ENCODE measurements at places on chromosomes 4 and X. TPM values are rescaled to one million over a fixed set of nuclear protein-coding genes. Genes with fewer than 3 reads are reported as not detected.
A peak's percentile ranks its signal among the peaks of the same experiment; 100 is the strongest.

GRCh38 chrX:114583646-114584374 is at the start of gene HTR2C:
HTR2C (plus strand) TSS chrX:114584086; CDS start chrX:114726937, 142,851 bp downstream.
- H3K27ac ChIP-seq = no peak within 1 kb of the TSS
- peaks cover 59% of the 10 kb centered on the region for H3K27me3 ChIP-seq
- peaks cover 28% of the 10 kb centered on the region for H3K4me1 ChIP-seq
- peak within 1 kb of the TSS; percentile 60 for H3K4me3 ChIP-seq
- DNase-seq = peak; percentile 66

DNA sequence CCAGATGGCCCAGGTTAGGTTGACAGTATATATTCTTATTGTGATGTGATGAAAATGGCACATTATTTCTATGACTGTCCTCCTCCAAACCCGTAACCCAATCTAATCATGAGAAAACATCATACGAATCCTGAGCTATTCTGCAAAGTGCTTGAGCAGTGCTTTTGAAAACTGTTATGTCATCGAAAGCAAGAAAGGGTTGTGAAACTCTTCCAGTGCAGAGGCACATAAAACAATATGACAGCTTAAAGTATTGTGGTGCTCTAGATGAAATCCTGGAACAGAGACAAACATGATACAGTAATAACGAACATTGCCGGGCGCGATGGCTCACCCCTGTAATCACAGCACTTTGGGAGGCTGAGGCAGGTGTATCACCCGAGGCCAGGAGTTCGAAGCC is 1648.0 kb downstream of the STIM2 start:
- no peaks in the 10 kb centered on the region for H3K4me1 ChIP-seq
- no peaks in the 10 kb centered on the region for H3K27me3 ChIP-seq
- no peaks in the 10 kb centered on the region for H3K36me3 ChIP-seq
- no peak overlapping the region for H3K4me3 ChIP-seq

DNA sequence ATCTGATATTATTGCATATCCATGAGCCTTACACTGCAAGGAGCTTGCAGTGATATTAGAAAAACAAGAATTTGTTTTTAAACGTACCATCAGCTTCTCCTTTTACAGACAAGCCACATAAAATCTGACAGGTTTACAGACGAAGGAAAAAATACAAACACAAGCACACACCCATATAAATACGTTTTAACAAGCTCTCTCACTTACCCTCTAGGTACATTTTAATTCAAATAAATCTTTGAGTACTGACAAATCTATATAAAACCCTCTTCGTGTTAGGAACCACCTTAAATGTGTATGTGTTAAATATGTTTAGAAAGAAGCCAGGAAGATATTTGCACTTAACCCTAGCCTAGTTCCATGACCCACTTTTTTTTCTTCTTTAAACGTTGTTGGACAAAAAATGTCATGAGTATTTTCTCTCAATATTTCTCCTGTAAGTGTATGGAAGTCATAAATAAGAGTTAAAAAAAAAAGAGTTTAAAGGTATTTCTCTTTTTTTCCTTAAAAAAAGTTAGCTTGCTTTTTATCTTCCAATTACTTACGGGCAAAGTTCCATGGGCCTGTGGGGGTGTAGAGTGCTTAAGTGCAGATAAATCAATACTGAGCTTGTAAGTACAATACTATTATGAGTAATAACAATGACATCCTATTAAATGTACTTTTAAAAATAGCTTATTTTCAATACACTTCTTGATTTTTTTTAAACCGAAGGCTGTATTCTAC is 1.5 kb downstream of the ARAP2 start:
- no peak overlapping the region for H3K4me3 ChIP-seq
- no peak overlapping the region for H3K27ac ChIP-seq

DNA sequence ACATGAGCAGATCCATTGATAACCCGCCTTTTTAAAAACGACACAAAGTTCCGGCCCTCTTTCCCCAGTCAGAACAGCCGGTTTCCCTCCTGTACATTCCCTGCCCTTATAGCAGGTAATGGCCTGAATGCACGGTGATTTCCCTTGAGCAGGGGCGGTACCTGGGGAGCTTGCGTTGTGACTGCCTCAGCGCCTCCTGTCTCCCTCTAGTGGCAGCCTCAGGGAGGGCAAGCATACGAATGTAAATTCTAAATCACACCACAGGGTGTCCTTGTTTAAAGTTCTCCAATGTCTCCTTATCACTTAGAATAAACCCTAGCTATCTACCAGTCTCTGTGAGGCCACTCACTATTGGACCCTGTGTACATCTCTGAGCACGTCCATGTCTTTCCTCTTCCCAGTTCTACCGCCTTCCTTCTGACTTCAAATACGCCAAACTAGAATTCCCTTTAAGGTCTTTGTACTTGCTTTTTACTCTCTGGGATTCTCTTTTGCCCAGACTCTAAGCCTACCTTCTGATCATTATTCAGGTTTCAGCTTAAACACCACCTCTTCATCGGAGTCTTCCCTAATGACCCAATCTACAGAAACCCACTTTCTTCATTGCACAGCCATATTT is 18.4 kb upstream of the LDB2 start:
- H3K4me1 ChIP-seq = peaks cover 20% of the 10 kb centered on the region
- no peaks in the 10 kb centered on the region for H3K36me3 ChIP-seq
- no peak overlapping the region for H3K4me3 ChIP-seq
- no peaks in the 10 kb centered on the region for H3K27me3 ChIP-seq
- peak overlapping the region; percentile 53 for H3K27ac ChIP-seq
- DNase-seq = peak; percentile 95

DNA sequence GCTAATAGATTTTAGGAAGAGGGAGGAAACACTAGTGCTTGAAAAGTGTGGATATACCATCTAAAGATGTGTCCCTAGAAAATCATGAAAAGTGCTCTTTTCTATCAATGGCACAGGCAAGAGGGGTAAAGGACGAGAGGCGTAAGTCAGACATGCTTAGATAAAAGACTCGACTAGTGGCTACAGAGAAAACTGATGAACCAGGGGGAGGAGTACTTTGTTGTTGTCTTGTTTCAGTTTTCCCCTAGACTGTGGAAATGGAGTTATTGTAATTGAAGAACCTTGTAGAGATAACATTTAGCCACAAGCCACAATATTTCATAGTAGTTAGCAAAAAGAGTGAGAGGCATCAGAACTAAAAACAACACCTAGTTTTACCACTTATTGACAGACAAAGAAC is 21.4 kb downstream of the GALNTL6 start:
- no peak overlapping the region for H3K27ac ChIP-seq
- H3K4me1 ChIP-seq = no peaks in the 10 kb centered on the region
- H3K4me3 ChIP-seq = no peak overlapping the region
- H3K27me3 ChIP-seq = no peaks in the 10 kb centered on the region
- DNase-seq = no peak
- H3K36me3 ChIP-seq = no peaks in the 10 kb centered on the region

Gene RASL11B
- total RNA-seq = 100.0 TPM

Gene KLB
- total RNA-seq = not detected

Gene TKTL2
- total RNA-seq = 0.07 TPM

Data from GM23338 (cell line).